ENCODE measurements at places on chromosomes 5 and 9. TPM values are rescaled to one million over a fixed set of nuclear protein-coding genes. Genes with fewer than 3 reads are reported as not detected.

Gene FSTL4
- not detected for total RNA-seq

Gene CEL
- 0.94 TPM for total RNA-seq

DNA sequence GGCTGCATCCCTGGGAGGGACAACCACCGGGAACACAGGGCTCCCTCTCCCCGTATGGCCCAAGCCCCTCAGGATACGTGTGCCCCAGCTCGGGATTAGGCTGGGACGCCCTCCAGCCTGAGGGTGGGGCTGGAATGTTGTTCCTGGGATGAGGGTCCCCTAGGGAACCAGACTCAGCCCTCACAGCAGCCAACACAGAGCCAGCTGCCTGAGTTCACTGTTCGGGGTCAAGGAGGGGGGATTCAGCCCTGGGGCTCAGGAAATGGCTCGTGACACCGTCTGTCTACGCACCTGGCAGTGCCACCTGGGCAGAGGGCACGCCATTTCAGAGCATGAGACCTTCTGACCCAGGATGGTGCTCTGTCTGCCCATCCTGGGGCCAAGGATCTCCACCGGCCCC is 8.9 kb downstream of the RNF44 start:
- no peak overlapping the region for H3K27ac ChIP-seq
- DNase-seq, result no peak
- peaks cover 53% of the 10 kb centered on the region for H3K36me3 ChIP-seq
- H3K27me3 ChIP-seq, result no peaks in the 10 kb centered on the region
- no peaks in the 10 kb centered on the region for H3K4me1 ChIP-seq
- no peak overlapping the region for H3K4me3 ChIP-seq

GRCh38 chr5:116658141-116658540 is 83.5 kb upstream of the SEMA6A start:
- no peaks in the 10 kb centered on the region for H3K27me3 ChIP-seq
- DNase-seq, result no peak
- no peaks in the 10 kb centered on the region for H3K36me3 ChIP-seq
- H3K4me3 ChIP-seq, result no peak overlapping the region
- no peaks in the 10 kb centered on the region for H3K4me1 ChIP-seq

Gene UBE2QL1
- total RNA-seq, result 9.1 TPM

Gene STARD4
- 16.4 TPM for total RNA-seq

Gene NUDT12
- 6.2 TPM for total RNA-seq

DNA sequence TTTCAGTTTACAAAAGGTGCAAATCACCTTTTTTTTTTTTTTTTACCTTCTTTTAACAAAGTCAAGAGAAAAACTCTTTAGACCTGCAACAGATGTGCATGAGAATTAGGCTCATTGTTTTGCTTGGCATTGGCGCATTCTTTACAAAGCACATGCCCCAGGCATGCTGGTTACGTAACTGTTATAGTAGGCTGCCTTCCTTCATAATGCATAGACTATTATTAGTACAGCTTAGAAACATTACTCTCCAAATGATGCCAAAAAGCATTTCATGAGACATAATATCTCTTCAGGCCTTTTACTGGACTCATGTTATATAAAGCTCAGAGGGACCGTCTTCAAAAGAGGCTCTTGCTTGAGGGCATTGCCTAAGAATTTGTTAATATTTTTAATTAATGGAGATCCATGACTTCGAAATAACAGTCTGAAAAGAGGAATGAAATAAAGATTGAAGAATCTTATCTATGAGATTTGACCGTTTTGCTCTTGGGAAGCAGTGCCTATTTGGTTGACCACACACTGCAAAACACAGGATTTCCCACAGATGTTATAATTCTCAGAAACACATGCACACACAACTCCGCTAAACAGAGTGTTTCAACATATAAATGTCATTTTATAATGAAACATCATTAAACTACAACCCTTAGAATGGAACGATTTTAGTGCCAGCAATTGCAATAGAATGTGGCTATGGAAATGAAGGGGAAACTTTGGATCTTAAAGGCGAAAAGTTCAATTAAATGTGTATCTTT is 478.7 kb downstream of the PRR16 start:
- no peaks in the 10 kb centered on the region for H3K36me3 ChIP-seq
- no peaks in the 10 kb centered on the region for H3K4me1 ChIP-seq
- H3K27me3 ChIP-seq, result no peaks in the 10 kb centered on the region
- no peak overlapping the region for H3K4me3 ChIP-seq
- no peak overlapping the region for H3K27ac ChIP-seq

Gene PPP6C
- 28.5 TPM for total RNA-seq

Gene PRDM12
- not detected for total RNA-seq

DNA sequence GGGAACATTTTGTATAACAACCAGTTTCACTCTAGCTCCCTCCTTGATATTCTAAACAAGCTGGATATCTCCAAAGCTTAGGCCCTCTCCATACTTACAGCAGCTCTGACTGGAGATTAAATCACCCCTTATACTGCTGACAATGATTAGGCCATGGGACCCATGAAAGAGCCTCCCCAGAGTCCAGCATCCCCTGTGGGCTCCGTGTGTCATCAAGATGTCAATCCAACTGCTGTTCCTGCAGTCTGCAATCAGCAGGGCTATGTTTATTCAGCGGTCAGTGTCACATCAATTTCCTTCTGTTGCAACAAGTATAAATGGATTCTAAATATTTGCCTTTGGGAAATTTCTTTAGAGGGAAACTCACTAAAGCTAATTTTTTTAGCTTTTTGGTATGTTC is 26.6 kb downstream of the PCDHAC2 start:
- H3K27ac ChIP-seq, result no peak overlapping the region
- DNase-seq, result no peak
- H3K4me3 ChIP-seq, result no peak overlapping the region
- H3K36me3 ChIP-seq, result no peaks in the 10 kb centered on the region

Gene PCDHB10
- total RNA-seq, result 2.5 TPM

DNA sequence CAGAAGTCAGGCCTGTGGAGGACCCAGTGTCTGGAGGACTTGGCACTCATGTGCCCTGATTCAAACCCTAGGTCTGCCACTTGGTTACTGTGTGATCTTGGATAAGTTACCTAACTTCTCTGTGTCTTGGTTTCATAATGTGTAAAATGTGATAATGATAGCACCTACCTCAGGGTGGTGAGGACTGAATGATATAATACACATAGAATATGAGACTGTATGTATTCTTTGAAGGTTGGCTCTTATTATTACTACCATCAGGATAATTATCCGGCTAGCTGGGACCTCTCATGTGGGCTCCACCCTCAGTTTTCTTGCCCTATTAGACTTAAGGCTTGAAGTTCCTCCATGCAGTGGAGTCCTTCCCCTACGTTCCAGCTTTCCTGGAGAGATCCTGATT is 172.2 kb downstream of the COL23A1 start:
- no peak overlapping the region for H3K4me3 ChIP-seq
- no peak overlapping the region for H3K27ac ChIP-seq
- H3K27me3 ChIP-seq, result no peaks in the 10 kb centered on the region
- peaks cover 3% of the 10 kb centered on the region for H3K4me1 ChIP-seq
- no peak for DNase-seq

DNA sequence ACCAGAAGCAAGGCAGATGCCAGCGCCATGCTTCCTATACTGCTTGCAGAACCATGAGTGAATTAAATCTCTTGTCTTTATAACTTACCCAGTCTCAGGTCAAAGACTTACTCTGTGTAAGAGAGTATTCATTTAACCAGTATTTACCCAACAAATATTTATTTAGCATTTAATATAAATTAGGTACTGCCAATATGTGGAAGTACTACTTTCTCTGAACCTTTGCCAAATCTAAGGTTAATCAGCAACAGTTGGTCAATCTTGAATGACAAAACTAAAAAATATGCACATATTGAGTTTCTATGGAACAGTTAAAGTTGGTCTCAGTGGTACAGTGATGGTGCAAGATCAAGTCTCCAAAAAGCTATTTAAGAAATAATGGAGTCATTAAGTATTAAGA is 155.9 kb upstream of the CCNG1 start:
- no peaks in the 10 kb centered on the region for H3K27me3 ChIP-seq
- no peaks in the 10 kb centered on the region for H3K36me3 ChIP-seq
- DNase-seq, result no peak
- H3K27ac ChIP-seq, result no peak overlapping the region
- H3K4me3 ChIP-seq, result no peak overlapping the region

GRCh38 chr9:113154946-113155345 is 4.1 kb downstream of the SLC31A2 start:
- H3K4me1 ChIP-seq, result no peaks in the 10 kb centered on the region
- H3K36me3 ChIP-seq, result peaks cover 21% of the 10 kb centered on the region
- DNase-seq, result no peak
- H3K27ac ChIP-seq, result no peak overlapping the region
- H3K27me3 ChIP-seq, result no peaks in the 10 kb centered on the region

All from right atrium auricular region (tissue), 2 donors.